ENCODE measurements at places on chromosomes 7 and 10. TPM values are rescaled to one million over a fixed set of nuclear protein-coding genes. Genes with fewer than 3 reads are reported as not detected.

NODAL gene
- total RNA-seq, result not detected

- DNase-seq, result no peak
Observed at GRCh38 chr10:8473205-8473604, 418.7 kb downstream of the GATA3 start.

DNA sequence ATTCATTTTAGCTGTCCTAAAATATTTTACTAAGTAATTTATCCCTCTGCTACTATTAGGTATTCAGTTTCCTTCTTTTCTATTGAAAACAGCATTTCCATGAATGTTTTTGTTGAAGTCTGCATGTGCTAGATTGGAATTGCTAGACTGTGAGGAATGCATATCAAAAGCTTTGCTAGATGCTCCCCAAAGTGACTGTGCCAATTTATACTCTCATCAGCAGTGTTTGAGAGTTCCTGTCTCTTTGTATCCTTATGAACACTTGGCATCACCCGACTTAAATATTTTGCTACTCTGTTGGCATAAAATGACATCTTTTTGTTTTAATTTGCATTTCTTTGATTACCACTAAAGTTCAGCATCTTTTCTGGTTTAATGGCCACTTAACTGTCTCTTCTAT, 45.0 kb upstream of the PRR15 start:
- DNase-seq, result no peak

NPC1L1 gene
- not detected for total RNA-seq

GRCh38 chr10:81036257-81036656, 498.6 kb downstream of the SH2D4B start:
- DNase-seq, result no peak

GRCh38 chr7:46396481-46396880, 475.4 kb upstream of the IGFBP3 start:
- DNase-seq, result no peak

DNA sequence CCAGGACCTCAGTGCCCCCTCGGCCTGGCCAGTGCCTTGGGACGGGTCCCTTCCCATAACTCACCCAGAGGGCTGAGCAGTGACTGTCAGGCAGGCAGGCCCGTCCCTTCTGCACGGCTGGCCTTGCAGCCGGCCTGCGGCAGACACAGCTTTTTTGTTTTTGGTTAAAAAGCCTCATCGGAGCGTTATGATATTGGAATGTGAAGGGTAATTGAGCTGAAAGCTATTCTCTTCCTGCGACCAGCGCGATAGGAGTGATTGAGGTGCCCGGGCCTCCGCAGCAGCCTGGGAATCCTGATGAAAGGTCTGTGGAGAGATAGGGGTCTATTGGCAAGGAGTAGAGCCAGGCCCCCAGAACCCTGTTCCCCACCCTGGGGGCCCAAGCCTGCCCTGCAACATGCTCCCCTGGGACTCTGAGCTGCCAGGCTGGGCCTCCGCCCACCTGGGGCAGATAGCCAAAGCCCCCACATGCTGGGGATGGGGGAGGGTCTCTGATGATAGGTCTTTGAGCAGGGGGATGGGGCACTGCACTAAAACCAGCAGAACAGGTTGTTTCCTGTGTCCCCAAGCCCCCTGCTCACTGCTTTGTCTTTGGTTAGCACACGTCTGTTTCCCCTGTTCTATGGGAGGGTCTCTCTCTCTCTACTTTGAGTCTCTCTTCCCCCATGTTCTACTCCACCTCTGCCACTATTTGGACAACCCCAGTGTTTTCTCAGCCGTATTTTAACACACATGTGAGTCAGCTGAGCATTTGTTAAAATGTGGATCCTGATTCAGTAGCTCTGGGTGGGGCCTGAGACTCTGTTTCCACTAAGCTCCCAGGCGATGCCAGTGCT, 131.9 kb downstream of the CDH23 start:
- DNase-seq, result no peak

SPDYE2B gene
- total RNA-seq, result not detected

DNA sequence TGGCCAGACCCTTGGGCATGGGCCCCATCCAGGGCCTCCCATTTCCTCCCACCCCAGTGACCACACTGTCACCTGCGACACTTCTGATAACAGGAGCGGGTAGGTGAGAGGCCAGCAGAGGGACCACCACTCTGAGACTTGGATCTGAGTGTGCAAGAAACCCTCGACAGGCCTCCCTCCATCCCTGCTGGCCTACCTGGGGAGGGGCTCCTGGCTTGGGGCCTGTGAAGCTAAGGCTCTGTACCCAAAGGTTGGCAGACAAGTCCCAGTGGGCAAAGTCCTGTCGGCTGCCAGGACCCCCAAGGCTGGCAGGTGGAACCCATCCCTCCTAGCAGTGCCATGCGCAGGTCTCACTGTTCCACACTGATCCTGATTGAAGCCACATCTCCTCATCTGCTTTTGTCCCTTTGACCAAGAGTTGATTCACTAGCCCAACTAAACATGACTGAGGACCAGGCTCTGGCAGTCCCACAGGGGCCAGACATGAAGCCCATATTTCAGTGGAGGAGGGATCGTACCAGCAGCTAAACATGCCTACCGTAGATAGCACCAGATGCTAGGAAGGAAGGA, 1.2 kb upstream of the PGAM2 start:
- DNase-seq, result no peak

GPR15LG gene
- not detected for total RNA-seq

GRID1 gene
- 28.1 TPM for total RNA-seq

DNA sequence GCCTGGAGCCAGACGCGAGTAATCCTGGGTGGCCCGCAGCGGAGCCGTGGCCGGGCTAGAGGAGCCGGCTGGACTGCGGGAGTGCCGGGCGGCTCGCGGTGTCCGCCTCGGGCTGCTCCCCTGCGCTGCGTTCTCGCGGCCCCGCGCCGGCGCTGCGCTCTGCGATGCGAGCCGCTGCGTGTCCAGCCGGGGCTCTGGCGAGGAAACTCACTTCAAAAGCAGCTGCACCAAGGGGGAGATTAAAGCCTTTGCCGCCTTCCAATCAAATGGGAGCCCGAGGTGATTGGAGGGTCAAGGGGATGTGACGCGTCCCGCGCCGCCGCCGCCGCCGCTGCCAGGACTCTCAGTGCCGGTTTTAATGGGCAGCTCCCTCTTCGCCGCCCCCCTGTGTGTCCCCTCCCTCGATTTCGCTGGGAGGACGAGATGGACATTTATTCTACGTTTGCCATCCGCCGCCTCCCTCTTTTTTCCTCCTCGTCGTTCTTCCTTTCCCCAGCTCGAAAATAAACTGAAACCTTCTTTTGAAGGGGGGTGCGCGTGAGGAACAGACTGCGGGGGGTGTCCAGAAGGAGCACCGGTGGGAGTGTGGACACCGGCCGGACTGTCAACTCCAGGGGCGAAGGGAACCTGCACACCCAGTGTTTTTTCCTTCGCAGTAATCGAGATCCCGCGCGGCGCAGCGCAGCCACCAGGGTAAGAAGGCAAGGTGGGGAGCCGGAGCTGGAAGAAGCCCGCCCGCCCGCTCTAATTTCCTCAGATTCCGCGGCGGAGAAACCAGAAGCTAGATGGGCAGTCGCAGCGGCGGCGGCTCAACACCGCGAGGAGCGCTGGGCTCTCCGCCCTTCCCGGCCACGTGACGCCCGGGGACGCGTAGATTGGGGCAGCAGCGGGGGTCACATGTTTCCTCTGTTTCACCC, at the start of gene ZNF503:
Gene ZNF503, minus strand, starts transcription at position 196 of the 917 bp plus-strand sequence. CDS start 345 bp downstream, outside the sequence.
- peak; percentile 99 for DNase-seq

FGF8 gene
- total RNA-seq, result not detected

- DNase-seq, result no peak
Observed at GRCh38 chr10:96367470-96367869, 8.7 kb upstream of the OPALIN start.

- no peak for DNase-seq
Observed at GRCh38 chr7:153389261-153389660, 629.7 kb downstream of the ACTR3B start.

CRYGN gene
- total RNA-seq, result 16.4 TPM

GPRIN2 gene
- 11.8 TPM for total RNA-seq

- no peak for DNase-seq
Observed at GRCh38 chr7:20408467-20408826, 77.7 kb downstream of the ITGB8 start.

DNA sequence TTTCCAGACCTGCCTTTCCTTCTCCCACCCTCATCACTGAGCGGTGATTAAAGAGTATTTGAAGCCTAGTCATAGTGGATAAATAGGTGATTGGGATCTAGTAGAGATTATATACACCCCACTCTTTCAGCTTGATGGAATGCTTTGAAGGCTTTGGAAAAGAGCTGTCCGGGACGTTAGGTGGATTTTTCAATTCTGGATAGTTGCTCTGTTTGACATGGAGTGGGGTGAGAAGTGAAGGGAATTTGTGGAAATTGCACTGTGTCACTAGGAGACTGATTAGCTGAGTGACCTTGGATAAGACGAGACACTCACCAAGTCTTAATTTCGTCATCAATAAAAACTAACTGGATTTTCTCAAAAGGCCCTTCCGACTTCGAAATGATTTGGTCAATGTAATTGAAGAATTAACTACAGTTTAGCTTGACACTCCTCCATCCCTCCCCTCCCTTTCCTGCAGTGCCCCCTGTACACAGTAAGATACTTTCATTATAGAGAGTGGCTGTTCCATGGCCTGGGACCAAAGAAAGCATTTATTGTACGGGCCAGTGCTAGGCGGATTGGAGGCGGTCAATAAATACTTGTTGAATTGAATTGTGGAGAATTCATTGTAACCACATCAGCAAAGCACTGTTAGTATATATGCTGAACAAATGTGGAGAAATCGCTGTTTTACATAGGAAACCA, 962 bp downstream of the ZKSCAN1 start:
- DNase-seq, result no peak

- no peak for DNase-seq
Observed at GRCh38 chr7:55651057-55651456, 78.8 kb upstream of the VOPP1 start.

DNA sequence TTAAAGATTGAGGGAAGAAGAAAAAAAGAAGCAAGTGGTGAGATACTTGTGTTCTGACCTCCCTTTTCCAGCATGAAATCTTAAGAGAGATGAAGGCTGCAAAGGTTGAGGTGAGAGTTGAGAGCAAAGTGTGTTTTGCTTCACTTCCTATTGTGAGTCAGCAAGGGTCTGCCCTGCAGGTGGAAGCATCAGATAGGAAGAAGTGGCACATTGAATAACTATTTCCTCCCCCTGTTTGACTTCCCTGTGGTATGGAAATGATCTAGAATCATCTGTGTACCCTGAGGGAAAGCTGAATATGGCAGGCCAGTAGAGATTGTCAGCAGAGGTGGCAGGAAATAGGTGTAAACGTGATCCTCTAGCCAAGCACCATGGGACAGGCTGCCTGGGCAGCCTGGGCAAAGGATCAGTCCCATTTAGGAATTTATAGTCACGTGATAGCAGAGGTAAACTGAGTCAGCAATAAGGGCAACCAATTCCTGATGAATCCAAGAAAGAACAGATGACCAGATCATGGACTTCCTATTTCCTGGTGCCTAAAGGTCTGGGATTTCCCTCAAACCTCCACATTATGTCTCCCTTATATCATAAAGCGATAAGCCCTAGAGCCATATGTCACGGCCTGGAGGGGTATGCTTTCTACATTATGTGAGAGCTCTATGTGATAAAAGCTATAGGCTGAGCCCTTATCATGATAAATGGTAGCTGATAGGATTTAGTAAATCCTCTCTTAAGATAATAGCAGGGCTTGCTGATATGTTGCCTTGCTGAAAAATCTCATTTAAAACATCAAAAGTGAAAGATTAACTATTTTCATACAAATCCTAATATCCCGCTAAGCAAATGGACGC, 287.0 kb downstream of the MDFIC start:
- DNase-seq, result no peak

GRCh38 chr7:132161976-132162375, 414.3 kb downstream of the PLXNA4 start:
- no peak for DNase-seq

GRCh38 chr7:108072116-108072515, 58.0 kb downstream of the LAMB4 start:
- DNase-seq, result no peak

DNA sequence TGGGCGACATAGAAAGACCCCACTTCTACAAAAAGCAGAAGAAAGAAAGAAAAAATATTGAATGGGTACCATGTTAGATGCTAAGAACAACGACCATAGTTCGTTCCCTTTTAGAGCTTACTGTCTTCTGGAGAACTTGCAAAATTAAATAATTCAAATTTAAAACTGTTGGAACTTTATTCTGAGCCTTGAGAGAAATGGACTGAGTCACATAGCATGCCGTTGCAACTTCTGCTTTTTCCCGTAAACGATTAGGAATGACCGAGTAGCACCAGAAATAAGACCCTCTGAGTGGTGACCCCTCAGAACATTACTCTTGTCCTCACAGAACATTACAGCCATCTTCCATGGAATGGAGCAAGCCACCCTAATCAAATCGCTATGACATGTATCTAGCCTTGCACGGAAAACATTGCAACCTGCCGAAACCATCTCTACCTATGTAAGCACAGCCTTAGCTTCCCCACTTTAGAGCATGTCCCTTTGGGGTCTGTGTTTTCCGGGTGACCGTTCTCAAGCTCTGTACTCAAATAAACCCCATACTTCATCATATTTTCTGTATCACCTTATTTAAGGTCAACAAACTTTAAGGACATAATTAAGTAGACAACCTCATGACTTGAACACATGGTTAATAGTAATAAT, 179.1 kb downstream of the PRKCQ start:
- no peak for DNase-seq

GRCh38 chr10:44891721-44892120, 19.4 kb upstream of the TMEM72 start:
- DNase-seq, result no peak

DNA sequence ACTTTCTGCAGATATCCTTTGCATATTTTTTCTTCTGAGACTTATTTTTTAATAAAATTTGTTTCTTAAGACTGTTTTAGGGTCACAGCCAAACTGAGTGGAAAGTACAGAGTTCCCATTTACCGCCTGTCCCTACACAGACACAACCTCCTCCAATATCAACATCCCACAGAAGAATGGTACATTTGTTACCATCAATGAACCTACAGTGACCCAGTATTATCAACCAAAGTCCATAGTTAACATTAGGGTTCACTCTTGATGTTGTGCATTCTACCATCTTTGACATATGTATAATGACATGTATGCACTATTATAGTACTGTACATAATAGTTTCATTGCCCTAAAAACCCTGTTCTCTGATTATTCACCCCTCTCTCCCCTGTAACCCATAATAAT, 14.6 kb upstream of the REEP3 start:
- DNase-seq, result no peak

GRCh38 chr10:90605506-90605905, 252.3 kb downstream of the HTR7 start:
- DNase-seq, result no peak

GRCh38 chr7:128456255-128456725, 612 bp downstream of the HILPDA start:
- DNase-seq, result no peak

- DNase-seq, result no peak
Observed at GRCh38 chr7:149767068-149767467, 6.3 kb downstream of the ZNF467 start.

GRCh38 chr7:92987538-92987937, 130.2 kb downstream of the SAMD9 start:
- no peak for DNase-seq

PHKG1 gene
- 2.1 TPM for total RNA-seq

GRCh38 chr10:123526356-123527064, 139.6 kb upstream of the GPR26 start:
- no peak for DNase-seq
